Mammary epithelial cell (primary cell): ENCODE measurements at places on chromosomes 3 and 15. TPM values are rescaled to one million over a fixed set of nuclear protein-coding genes. Genes with fewer than 3 reads are reported as not detected.

- no peak for DNase-seq
Observed at GRCh38 chr3:66723231-66723630, 222.4 kb upstream of the LRIG1 start.

GRCh38 chr3:23663661-23664186 lies 142.0 kb upstream of the UBE2E1 start:
- no peak for DNase-seq

Gene ZNF385D
- 7.1 TPM for polyA plus RNA-seq

DNA sequence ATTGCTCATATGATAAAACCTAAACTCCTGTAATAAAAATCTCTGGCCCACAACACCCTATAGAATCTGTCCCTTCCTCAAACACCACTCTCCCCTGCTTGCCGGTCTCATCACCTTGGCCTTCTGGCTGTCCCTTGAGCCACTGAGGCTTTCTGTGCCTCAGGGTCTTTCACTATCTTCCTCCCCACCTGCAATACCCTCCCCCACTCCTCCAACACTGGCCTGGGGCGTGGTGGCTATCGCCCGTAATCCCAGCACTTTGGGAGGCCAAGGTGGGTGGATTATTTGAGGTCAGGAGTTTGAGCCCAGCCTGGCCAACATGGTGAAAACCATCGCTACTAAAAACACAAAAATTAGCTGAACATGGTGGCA lies 3.3 kb upstream of the CSK start:
- DNase-seq: no peak

GRCh38 chr15:58758141-58758540 lies 8.6 kb upstream of the ADAM10 start:
- DNase-seq: no peak

GRCh38 chr15:72387741-72388140 lies 10.4 kb upstream of the TMEM202 start:
- peak; percentile 5 for DNase-seq

Gene FANCD2OS
- not detected for polyA plus RNA-seq

DNA sequence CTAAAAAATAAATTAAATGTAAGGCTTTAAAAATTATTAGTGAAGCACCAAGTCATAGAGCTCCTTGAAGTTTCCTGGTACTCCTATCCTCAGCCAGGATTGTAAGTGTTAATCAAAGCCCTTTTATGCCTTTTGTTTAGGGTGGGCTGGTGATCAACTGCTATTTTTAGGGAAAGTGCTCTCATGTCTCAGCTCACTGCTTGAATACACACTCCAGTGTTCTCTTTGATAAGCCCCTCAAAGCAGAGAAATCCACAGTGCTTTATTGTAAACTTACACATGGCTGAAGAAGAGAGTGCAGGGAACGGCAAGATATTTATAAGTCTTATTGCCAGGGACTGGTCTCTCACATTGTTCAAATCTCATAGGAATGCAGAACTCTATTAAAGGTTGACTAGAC lies 156.4 kb upstream of the AZI2 start:
- DNase-seq: no peak

Gene FETUB
- 0.17 TPM for polyA plus RNA-seq

DNA sequence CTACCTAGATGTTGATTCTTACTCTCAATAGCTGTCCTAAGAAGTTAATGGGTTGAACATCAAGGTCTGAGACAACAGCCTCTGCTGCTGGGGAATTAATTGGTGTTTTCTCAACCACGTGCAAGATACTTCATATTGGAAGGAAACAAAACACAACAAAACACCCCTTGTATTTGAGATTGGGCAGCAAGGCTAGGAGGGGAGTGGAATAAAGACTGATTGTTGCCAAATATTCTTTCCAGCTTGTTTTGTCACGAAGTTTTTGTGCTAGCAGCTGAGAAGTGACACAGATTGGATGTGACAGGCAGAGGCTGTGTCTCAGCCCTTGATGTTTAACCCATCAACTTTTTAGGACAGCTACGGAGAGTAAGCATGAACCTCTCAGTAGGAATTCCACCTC lies 808.4 kb downstream of the IGSF11 start:
- no peak for DNase-seq

DNA sequence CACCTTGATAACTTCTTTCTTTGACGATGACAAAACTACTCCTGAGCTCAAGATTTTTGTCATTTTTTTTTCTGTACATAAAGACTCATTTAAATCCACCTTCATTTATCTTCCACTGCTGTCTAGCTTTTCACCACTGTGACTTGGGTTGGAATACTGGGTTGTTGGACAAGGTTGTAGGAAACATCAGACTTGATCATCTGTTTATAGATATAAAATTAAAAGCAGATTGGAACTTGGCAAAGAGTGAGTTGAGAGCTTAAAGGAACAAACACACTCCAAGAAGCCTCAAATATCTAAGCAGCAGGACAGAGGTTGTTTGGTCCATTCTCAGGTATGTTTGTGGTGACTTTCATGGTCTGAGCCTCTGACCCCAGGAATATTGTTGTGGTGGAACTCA lies 141.7 kb upstream of the NDN start:
- DNase-seq: no peak
